Aorta (tissue), 5 donors: ENCODE measurements at places on chromosomes 12 and 14.

GRCh38 chr14:32077081-32078022 lies at the start of gene ARHGAP5:
Gene ARHGAP5, plus strand, starts transcription at chr14:32077304. Its CDS starts 13,366 bp downstream, at chr14:32090670.
- peak within 1 kb of the TSS; percentile 93 for H3K4me3 ChIP-seq
- peak; percentile 64 for DNase-seq
- no peaks in the 10 kb centered on the region for H3K36me3 ChIP-seq
- H3K4me1 ChIP-seq, result peaks cover 2% of the 10 kb centered on the region

- H3K4me1 ChIP-seq, result no peaks in the 10 kb centered on the region
- DNase-seq, result no peak
- no peak overlapping the region for H3K27ac ChIP-seq
Measured at GRCh38 chr14:73526036-73526984, 10.6 kb upstream of the ACOT1 start.

DNA sequence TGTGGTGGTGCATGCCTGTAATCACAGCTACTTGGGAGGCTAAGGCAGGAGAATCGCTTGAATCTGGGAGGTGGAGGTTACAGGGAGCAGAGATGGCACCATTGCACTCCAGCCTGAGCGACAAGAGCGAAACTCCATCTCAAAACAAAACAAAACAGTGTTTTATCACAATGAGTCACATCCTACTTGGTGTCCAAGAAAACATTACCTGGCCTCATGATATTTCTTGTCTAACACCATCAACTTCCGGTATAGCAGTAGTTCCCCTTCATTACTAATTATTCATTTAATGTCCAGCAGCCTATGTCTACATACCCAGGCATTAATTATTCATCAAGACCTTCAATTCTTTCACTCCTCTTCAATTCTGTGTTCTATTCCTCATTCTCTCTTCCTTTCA lies 115.5 kb downstream of the CCDC59 start:
- no peak overlapping the region for H3K4me3 ChIP-seq
- no peaks in the 10 kb centered on the region for H3K4me1 ChIP-seq
- H3K27ac ChIP-seq, result no peak overlapping the region
- no peaks in the 10 kb centered on the region for H3K27me3 ChIP-seq
- DNase-seq, result no peak

- no peak overlapping the region for H3K4me3 ChIP-seq
- H3K27me3 ChIP-seq, result peaks cover 2% of the 10 kb centered on the region
- H3K36me3 ChIP-seq, result no peaks in the 10 kb centered on the region
- H3K27ac ChIP-seq, result no peak overlapping the region
- DNase-seq, result no peak
- no peaks in the 10 kb centered on the region for H3K4me1 ChIP-seq
Measured at GRCh38 chr12:71460850-71461609, 21.4 kb downstream of the LGR5 start.

DNA sequence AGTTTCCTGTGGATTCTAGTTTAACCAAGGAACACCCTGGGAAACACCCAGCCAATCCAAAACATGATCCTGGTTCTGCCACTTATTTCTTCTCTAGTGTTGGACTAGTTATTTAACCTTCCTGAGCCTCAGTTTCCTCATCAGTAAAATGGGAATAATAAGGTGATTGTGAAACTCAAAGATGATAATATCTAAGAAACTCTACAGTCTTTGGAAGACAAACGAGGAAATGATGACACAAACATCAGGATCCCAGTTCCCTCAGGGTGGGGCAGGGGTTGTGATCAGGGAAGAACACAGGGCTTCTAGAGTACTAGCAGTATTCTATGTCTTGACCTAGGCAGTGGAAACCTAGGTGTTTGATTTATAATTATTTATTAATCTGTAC lies 18.1 kb upstream of the TMEM106C start:
- no peak for DNase-seq
- no peaks in the 10 kb centered on the region for H3K27me3 ChIP-seq
- H3K4me1 ChIP-seq, result no peaks in the 10 kb centered on the region
- no peaks in the 10 kb centered on the region for H3K36me3 ChIP-seq

DNA sequence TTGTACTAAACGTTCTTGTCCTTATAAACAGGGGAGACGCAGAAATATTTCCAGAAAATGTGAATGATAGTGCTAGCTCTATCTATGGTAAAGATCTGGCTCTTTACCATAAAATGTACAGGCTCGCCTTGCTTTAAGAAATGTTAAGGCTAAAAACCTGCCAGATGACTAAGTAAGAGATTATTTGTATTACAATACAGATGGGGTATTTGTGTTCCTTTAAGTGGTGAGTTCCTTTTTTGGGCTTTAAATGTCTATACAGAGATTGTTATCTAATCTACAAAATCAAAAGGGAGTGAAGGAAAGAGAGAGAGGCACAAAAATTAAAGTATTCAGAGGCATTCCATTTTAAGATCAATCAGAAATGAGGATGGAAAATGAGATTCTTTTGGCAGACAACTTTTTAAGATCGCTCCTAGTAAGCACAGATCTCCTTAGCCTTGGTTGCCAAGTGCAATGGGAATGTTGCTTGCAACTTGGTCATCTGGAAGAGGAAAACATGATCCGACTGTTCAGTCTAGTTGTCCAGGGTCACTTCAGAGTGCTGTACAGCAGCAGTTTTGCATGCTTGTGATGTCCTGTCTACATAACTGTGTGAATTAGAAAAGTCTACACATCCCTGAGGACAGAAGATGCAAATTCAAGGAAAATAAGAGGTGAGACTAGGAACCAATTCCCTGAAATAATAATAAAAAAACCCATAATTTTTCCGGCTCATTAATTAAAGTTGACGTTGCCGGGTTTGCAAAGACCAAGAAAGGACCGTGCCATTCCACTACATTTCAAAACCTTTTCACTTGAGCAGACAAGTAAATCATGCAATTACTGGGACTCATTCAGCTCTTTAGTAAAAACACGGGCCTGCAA lies 380.8 kb downstream of the EGLN3 start:
- H3K4me1 ChIP-seq, result no peaks in the 10 kb centered on the region
- no peaks in the 10 kb centered on the region for H3K27me3 ChIP-seq
- no peak for DNase-seq
- no peaks in the 10 kb centered on the region for H3K36me3 ChIP-seq
- H3K4me3 ChIP-seq, result no peak overlapping the region
- H3K27ac ChIP-seq, result no peak overlapping the region

GRCh38 chr12:111841236-111841749 lies 735 bp upstream of the MAPKAPK5 start:
- no peaks in the 10 kb centered on the region for H3K36me3 ChIP-seq
- peak overlapping the region; percentile 92 for H3K4me3 ChIP-seq
- H3K4me1 ChIP-seq, result no peaks in the 10 kb centered on the region
- no peak overlapping the region for H3K27ac ChIP-seq

GRCh38 chr14:51897791-51898355 lies 37.5 kb downstream of the GNG2 start:
- H3K4me3 ChIP-seq, result no peak overlapping the region
- no peaks in the 10 kb centered on the region for H3K4me1 ChIP-seq
- H3K36me3 ChIP-seq, result no peaks in the 10 kb centered on the region
- no peak for DNase-seq
- no peak overlapping the region for H3K27ac ChIP-seq
- H3K27me3 ChIP-seq, result no peaks in the 10 kb centered on the region

DNA sequence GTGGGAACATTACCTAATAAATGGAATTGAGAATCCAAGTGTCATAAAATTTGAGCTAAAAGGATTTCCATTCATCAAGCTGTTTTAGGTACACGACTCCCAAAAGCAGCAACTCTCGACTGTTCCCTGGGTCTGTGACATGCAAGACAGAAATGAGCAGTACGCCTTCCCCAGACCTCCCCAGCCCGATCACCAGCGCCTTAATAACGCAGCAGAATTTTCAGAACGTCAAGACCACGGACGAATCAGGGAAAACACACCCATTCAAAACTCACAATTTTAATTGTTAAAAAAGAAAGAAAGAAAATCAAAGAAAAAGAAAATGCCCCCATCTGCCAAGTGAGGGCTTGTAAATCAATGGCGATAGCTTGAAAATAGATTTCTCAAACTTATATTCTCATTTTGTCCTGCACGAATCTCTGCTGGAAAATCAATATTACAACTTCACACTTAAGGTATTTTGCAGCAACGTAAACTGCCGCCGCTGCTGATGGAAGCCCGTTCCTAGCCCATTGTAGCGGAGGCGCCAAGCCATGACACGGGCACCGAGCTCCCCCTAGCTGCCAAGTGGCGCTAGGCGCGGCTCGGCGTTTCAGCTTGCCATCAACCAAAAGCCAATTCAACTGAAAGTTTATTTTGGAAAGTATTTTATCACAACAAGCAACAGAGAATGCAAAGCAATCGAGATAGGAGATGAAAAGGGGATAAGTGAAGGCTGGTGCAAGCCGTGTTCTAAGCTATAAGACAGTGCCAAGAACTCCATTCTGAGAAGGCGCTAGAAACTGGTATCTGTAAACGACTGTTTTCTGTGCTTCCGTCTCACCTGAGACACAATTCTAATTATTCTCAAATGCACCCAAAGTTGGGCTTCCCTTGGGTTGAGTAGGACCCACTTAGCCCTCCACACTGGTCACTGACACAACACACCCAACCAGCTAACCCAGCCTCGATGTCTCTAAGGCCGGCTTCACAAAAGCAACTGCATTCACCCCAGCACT lies 5.5 kb downstream of the BCL11B start:
- no peak overlapping the region for H3K4me3 ChIP-seq
- no peaks in the 10 kb centered on the region for H3K27me3 ChIP-seq
- H3K27ac ChIP-seq, result no peak overlapping the region
- no peaks in the 10 kb centered on the region for H3K4me1 ChIP-seq
- DNase-seq, result peak; percentile 74

- H3K4me1 ChIP-seq, result no peaks in the 10 kb centered on the region
- H3K4me3 ChIP-seq, result no peak overlapping the region
- no peaks in the 10 kb centered on the region for H3K36me3 ChIP-seq
- H3K27me3 ChIP-seq, result no peaks in the 10 kb centered on the region
Measured at GRCh38 chr12:119363490-119363889, 29.0 kb downstream of the CCDC60 start.

GRCh38 chr12:76713986-76714385 lies 49.9 kb upstream of the ZDHHC17 start:
- DNase-seq, result no peak
- no peaks in the 10 kb centered on the region for H3K36me3 ChIP-seq
- no peak overlapping the region for H3K4me3 ChIP-seq
- H3K27me3 ChIP-seq, result no peaks in the 10 kb centered on the region
- H3K27ac ChIP-seq, result no peak overlapping the region

DNA sequence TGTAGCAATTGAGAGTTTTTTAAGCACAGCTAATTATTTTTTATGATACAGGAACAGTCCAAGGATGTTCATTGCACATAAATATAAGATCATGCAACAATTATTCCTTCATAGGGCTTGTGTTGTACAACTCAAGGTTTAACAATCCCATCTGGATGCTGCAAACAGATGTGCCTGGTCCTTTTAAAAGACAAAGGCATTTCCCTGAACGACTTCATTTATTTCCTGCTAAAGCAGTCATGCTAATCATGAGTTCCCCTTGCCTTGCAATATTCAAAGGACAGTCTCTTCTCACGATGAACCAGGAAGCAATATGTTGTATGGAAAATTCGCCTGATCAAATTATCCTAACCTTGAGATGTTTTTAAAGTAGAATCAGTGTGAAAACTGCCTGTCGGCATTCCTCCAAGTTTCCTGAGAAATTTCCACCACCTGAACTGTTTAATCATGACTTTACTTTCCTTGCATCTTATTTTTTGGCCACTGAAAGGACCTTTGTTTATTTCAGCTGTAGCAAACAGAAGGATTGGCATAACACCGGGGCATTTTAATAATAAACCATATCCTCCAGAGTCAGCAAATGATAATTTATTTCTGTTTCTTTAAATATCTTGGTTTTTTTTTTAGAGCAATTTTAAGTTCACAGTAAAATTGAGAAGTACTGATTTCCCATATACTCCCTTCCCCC lies 33.9 kb upstream of the TSPAN8 start:
- no peak for DNase-seq
- no peaks in the 10 kb centered on the region for H3K4me1 ChIP-seq
- no peaks in the 10 kb centered on the region for H3K36me3 ChIP-seq

DNA sequence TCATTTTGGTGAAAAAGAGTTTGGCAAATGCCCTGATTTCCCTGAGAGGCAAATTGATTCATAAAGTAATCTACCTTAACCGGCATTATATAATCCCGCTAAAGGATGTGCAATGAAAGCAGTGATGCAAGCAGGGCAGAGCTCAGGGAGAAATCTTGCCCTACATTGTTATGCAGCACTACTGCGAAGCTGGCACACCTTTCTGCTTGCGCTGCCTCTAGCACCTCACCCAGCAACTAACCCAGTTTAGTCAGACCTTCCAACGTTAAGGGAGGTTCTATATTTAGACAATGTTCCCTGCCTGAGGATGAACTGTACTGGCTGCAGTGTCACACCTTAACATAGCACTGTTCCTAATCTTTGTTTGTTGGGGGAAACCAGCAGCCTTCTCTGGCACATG lies 60.8 kb upstream of the CCDC196 start:
- DNase-seq, result no peak
- H3K4me3 ChIP-seq, result no peak overlapping the region
- H3K27ac ChIP-seq, result no peak overlapping the region
- no peaks in the 10 kb centered on the region for H3K27me3 ChIP-seq

- no peaks in the 10 kb centered on the region for H3K36me3 ChIP-seq
- no peak overlapping the region for H3K27ac ChIP-seq
- no peak for DNase-seq
- no peaks in the 10 kb centered on the region for H3K27me3 ChIP-seq
- H3K4me3 ChIP-seq, result no peak overlapping the region
- H3K4me1 ChIP-seq, result no peaks in the 10 kb centered on the region
Measured at GRCh38 chr12:118714051-118714460, 267.3 kb upstream of the SRRM4 start.

DNA sequence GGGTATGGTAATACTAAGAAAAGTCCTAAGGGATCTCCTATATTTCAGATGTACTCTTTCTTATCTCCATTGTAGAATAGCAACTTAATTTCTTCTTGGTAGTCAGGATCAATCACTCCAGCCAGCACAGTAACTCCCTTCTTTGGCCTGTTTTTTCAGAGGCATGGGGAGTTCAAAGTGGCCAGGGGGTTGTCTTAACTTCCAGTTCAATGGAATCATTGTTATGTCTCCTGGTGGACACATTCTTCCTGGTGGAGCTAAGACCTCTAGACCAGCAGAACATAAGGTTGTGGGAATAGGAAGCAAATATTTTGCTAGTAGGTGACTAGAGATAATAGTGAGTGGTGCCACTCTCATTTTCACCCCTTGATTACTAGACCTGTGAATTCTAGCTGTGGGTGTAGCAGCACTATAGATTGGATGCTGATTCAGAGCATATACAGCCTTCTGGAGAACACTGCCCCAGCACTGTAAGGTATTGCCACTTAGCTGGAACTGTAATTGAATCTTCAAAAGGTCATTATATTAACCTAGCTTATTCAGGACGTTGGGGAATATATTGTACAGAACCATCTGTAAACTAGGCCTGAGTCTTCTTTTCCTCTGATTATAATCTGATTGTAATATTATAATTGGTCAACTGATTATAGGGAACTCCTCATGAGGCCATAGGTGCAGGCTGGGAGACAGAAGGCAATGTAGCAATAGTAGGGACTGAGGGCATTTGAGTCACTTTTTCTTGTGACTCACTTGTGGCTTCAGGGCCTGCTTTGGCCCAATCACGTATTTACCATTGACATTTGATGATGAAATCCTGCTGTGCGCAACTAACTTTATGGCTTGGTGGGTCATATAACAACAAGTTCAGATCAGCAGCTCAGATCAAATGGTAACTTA lies 60.2 kb upstream of the ATP2B1 start:
- H3K4me1 ChIP-seq, result no peaks in the 10 kb centered on the region
- H3K27ac ChIP-seq, result no peak overlapping the region
- H3K27me3 ChIP-seq, result no peaks in the 10 kb centered on the region
- DNase-seq, result no peak

- H3K27me3 ChIP-seq, result no peaks in the 10 kb centered on the region
- no peak overlapping the region for H3K27ac ChIP-seq
- DNase-seq, result no peak
- no peak overlapping the region for H3K4me3 ChIP-seq
- H3K36me3 ChIP-seq, result no peaks in the 10 kb centered on the region
Measured at GRCh38 chr12:107458163-107458562, 227.4 kb upstream of the PWP1 start.
